ENCODE measurements at places on chromosomes 6 and 20.

GRCh38 chr6:151497905-151498304 is 4.1 kb downstream of the CCDC170 start:
- DNase-seq: no peak

DNA sequence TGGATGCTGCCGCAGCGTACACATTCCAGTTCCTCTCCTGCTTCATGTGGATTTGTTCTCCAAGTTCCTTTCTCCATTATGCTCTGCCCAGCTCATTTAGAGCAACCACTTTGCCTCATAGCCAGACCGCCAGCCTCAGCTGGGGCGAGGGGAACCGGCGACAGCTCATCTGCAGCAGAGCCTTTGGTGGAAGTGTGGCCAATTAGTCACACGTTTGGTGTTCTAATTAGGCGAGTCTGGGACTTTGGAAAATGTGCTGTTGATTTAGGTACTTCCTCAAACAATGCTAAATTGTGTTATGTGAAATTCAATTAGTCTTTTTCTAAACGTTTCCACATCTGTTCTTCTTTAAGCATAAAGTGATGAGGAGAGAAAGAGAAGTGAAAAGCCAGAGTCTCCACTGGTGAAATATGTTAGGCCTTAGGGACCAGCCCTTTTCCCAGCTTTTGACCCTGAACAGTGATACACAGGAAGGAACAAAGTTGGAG is 217.9 kb downstream of the TBX18 start:
- DNase-seq: no peak

GRCh38 chr20:37360391-37361115 is 14.6 kb downstream of the SRC start:
- no peak for DNase-seq

DNA sequence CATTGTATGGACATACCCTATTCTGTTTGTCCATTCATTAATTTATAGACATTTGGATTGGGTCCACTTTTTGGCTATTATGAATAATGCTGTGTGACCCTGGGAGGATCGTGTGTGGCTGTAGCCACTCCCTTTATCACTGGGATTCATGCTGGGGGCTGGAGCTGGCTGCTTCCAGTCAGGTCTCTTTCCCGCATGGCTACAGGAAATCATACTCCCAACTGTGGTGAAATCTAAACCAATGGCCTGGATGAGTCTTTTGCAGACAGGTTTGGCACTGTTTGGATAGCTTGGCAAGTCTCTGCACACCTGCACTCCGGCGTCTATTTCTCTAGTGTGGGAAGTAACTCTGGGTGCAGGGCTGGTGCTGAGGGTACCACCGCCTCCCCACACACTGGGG is 80.4 kb downstream of the RIN2 start:
- no peak for DNase-seq

GRCh38 chr20:346640-347316 is at the start of gene NRSN2:
TSS of gene NRSN2 (plus strand) at chr20:347111. CDS start at chr20:349644, 2,533 bp downstream.
- peak; percentile 92 for DNase-seq

DNA sequence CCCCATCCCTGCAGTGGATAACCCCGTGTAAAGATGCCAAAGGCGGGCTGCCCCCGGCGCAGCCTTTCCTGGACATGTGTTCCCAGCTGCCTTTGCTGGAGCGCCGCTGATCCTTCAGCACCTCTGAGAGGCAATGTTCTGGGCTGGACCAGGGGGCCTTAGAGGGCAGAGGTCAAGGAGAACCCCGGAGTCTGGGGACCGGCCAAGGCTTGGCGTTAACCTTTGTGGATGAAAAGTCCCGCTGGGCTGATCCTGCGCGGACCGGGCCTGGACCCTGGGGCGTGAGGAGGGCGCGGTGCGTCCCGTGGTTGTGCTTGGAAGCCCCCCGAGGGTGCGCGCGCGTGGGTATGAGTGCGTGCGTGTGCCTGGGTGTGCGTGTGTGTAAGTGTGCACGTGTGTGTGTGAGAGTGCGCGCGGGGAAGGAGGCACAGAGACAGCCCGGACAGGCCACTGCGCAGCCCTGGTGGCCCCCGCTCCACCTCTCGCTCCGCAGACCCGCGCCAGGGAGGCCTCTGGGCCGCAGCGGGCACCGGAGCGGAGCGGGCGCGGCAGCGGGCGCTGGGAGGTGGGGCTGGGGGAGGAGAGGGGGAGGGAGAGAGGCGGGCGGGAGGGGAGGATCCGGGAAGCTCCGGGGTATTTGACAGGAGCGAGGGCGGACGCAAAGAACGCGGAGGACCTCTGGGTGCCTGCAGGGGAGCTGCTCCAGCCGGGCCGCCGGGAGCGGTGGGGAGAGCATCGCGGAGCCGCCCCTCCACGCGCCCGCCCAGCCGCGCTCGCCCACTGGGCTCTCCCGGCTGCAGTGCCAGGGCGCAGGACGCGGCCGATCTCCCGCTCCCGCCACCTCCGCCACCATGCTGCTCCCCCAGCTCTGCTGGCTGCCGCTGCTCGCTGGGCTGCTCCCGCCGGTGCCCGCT is at the start of gene SMOC2:
SMOC2 (plus strand) TSS at position 665 of the 914 bp plus-strand sequence; CDS start at position 852, 187 bp downstream.
- no peak for DNase-seq

DNA sequence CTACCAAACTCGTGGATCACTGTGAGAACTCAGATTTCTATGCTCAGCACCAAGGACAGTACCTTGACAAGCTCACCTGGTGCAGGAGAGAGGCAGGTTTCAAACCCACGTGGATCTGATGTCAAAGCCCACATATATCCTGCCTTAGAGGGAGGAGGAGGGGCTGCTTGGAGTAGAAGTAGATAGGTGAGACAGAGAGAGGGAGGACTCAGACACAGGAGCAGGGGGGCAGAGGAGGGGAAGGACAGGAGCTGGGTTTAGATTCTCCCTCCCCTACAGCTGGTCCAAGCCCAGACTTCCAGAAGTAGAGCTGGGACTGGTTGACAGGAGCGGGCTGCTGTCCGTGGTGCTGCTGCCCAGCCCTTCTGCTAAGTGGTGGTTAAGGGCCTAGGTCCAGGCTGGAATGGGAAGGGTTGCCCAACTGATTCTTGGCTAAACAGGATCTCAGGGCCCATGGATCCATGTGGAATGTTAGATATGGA is 77.5 kb downstream of the CDH22 start:
- DNase-seq: peak; percentile 66

GRCh38 chr6:18192026-18192425 is 36.8 kb downstream of the KDM1B start:
- DNase-seq: no peak

All from HAP-1 (cell line).